ENCODE measurements at places on chromosomes 3 and 15. TPM values are rescaled to one million over a fixed set of nuclear protein-coding genes. Genes with fewer than 3 reads are reported as not detected.

GRCh38 chr3:81277853-81278252 is 483.6 kb downstream of the GBE1 start:
- H3K36me3 ChIP-seq: no peaks in the 10 kb centered on the region
- no peak overlapping the region for H3K27ac ChIP-seq
- no peak overlapping the region for H3K4me3 ChIP-seq
- H3K27me3 ChIP-seq: no peaks in the 10 kb centered on the region
- no peaks in the 10 kb centered on the region for H3K4me1 ChIP-seq

DNA sequence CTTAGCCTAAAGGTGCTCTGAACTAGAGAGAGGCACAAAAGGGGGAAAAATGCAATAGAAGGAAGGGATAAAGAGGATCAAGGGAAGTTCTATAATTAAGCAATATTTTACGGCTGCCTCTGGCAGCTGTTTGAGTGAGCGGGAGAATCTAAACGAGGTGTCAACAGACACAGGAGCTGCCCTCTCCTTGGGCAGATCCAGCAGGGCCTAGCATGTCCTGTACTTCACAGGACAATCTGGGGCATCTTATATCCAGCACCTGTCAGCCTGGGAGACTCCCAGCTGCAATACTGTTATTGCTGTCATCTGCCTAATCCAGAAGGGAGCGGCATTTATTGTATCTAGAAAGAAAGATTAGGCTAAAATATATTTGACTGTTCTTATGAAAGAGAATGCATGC is 68.9 kb downstream of the WWTR1 start:
- no peaks in the 10 kb centered on the region for H3K27me3 ChIP-seq
- no peak overlapping the region for H3K4me3 ChIP-seq
- H3K4me1 ChIP-seq: no peaks in the 10 kb centered on the region
- no peak overlapping the region for H3K27ac ChIP-seq

- H3K36me3 ChIP-seq: no peaks in the 10 kb centered on the region
- no peaks in the 10 kb centered on the region for H3K4me1 ChIP-seq
- no peak overlapping the region for H3K27ac ChIP-seq
- DNase-seq: no peak
- no peaks in the 10 kb centered on the region for H3K27me3 ChIP-seq
These were observed 127.6 kb upstream of the ACP3 start for GRCh38 chr3:132189601-132190000.

MESP2 gene
- total RNA-seq: 5.4 TPM

DNA sequence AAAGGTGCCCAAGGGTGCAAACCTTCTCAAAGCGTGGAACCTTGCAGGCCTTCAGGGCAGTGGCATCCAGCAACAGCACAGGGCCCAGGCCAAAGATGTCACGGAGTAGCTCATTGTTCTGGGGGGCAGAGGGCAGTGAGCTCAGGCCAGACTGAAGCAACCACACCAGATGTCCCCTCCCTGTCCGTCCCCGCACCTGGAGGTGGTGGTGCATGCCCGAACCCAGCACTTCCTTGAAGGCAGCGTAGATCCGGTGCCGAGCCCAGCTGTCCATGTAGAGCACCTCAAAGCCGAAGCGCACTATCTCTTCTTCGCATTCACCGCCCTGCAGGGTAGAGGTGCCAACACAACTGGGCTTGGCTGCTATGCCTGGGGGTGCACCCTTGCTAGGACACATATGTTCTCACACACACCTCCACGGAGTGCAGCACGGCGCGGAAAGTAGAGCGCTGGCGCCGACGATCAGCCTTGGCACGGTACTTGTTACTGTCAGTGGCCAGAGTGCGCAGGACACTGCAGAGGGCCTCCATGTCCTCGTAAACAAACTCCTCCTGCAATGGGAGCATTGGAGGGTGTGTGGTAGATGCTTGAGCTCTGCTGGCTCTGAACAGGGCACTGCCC is 3.7 kb downstream of the IFRD2 start:
- H3K27ac ChIP-seq: no peak overlapping the region
- no peak for DNase-seq
- no peak overlapping the region for H3K4me3 ChIP-seq
- H3K36me3 ChIP-seq: no peaks in the 10 kb centered on the region
- H3K4me1 ChIP-seq: peaks cover 8% of the 10 kb centered on the region
- H3K27me3 ChIP-seq: no peaks in the 10 kb centered on the region

GRCh38 chr3:133014325-133014724 is 23.9 kb upstream of the TMEM108 start:
- DNase-seq: no peak
- no peaks in the 10 kb centered on the region for H3K36me3 ChIP-seq
- H3K4me1 ChIP-seq: no peaks in the 10 kb centered on the region
- H3K4me3 ChIP-seq: no peak overlapping the region

PPARG gene
- total RNA-seq: 169 TPM

DNA sequence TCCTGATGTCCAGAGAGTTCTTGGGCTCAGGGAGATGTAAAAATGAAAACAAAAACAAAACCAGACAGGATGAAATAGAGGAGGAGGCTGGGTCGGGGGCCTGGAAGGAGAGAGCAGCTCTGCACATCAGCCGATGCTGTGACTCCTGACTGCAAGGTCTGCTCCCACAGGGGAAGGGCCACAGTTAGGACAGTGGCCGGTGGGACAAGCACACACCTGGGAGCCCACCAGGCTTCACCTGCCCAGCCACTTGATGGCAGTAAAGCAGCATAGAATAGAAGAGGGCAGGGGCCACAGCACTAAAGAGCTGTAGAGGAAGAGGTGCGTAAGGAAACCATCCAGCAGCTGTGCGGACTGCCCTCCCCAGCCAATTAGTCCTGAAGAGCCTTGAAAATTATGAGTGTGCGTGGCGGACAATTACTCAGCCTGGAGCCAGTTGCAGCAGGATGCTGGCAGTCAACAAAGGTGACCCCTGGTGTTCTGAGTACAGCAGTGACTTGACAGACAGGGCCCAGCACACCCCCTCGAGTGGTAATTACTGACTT is 29.8 kb downstream of the ALS2CL start:
- H3K4me3 ChIP-seq: no peak overlapping the region
- no peaks in the 10 kb centered on the region for H3K36me3 ChIP-seq
- H3K4me1 ChIP-seq: no peaks in the 10 kb centered on the region
- no peak overlapping the region for H3K27ac ChIP-seq
- H3K27me3 ChIP-seq: no peaks in the 10 kb centered on the region

DNA sequence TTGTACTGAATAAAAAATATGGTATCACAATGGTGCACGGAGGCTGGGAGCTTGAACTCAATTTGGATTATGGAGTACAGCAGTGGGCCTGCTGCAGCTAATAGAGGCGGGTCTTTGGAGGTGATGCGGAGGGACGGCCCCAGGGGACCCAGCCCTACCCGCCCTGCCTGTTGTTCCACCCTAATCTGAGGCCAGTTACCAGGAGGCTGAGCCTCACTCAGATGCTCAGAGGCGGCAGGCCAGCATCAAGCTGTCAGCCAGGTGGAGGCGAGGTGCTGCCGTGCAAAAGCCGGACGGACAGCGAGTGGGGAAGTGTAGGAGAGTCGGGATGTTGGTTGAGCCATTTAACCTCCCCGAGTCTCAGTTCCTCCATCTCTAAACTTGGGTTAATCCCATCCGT is 218.5 kb upstream of the RGMA start:
- no peaks in the 10 kb centered on the region for H3K27me3 ChIP-seq
- H3K4me1 ChIP-seq: no peaks in the 10 kb centered on the region
- H3K4me3 ChIP-seq: no peak overlapping the region
- no peaks in the 10 kb centered on the region for H3K36me3 ChIP-seq
- H3K27ac ChIP-seq: no peak overlapping the region

DZIP1L gene
- total RNA-seq: 0.69 TPM

PAK6 gene
- 4.9 TPM for total RNA-seq

DLEC1 gene
- 0.56 TPM for total RNA-seq

ALS2CL gene
- total RNA-seq: 40.3 TPM

OXSM gene
- total RNA-seq: 14.5 TPM

GRCh38 chr3:153130312-153130977 is 31.6 kb upstream of the RAP2B start:
- no peaks in the 10 kb centered on the region for H3K36me3 ChIP-seq
- DNase-seq: no peak
- no peak overlapping the region for H3K4me3 ChIP-seq
- H3K27me3 ChIP-seq: no peaks in the 10 kb centered on the region
- no peak overlapping the region for H3K27ac ChIP-seq

- H3K4me1 ChIP-seq: no peaks in the 10 kb centered on the region
- DNase-seq: peak; percentile 82
- H3K27me3 ChIP-seq: no peaks in the 10 kb centered on the region
- no peak overlapping the region for H3K4me3 ChIP-seq
- H3K27ac ChIP-seq: peak overlapping the region; percentile 81
These were observed 120.9 kb downstream of the DTWD1 start for GRCh38 chr15:49741712-49742111.

GRCh38 chr15:101781928-101782327 is 21.4 kb upstream of the OR4F6 start:
- H3K36me3 ChIP-seq: no peaks in the 10 kb centered on the region
- no peaks in the 10 kb centered on the region for H3K27me3 ChIP-seq
- H3K4me3 ChIP-seq: no peak overlapping the region

ZDHHC23 gene
- total RNA-seq: 31.3 TPM

RAMAC gene
- total RNA-seq: 22.8 TPM

GRCh38 chr3:172096881-172097420 is 57.6 kb downstream of the FNDC3B start:
- peak; percentile 60 for DNase-seq
- H3K36me3 ChIP-seq: no peaks in the 10 kb centered on the region
- peak overlapping the region; percentile 46 for H3K27ac ChIP-seq
- no peak overlapping the region for H3K4me3 ChIP-seq
- H3K4me1 ChIP-seq: no peaks in the 10 kb centered on the region
- no peaks in the 10 kb centered on the region for H3K27me3 ChIP-seq

DNA sequence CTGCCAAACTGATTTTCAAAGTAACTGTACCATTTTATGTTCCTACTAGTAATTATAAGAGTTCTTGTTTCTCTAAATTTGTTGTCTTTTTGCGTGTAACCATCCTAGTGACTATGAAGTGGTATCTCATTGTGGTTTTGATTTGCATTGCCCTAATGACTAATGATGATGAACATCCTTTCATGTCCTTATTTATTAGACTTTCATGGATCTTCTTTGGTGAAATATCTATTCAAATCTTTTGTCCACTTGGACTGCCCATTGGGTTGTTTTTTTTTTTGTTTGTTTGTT is 3.6 kb downstream of the OXSR1 start:
- DNase-seq: no peak
- no peaks in the 10 kb centered on the region for H3K27me3 ChIP-seq
- no peak overlapping the region for H3K27ac ChIP-seq
- no peak overlapping the region for H3K4me3 ChIP-seq
- H3K4me1 ChIP-seq: no peaks in the 10 kb centered on the region
